ENCODE measurements at places on chromosomes 7 and 10.

DNA sequence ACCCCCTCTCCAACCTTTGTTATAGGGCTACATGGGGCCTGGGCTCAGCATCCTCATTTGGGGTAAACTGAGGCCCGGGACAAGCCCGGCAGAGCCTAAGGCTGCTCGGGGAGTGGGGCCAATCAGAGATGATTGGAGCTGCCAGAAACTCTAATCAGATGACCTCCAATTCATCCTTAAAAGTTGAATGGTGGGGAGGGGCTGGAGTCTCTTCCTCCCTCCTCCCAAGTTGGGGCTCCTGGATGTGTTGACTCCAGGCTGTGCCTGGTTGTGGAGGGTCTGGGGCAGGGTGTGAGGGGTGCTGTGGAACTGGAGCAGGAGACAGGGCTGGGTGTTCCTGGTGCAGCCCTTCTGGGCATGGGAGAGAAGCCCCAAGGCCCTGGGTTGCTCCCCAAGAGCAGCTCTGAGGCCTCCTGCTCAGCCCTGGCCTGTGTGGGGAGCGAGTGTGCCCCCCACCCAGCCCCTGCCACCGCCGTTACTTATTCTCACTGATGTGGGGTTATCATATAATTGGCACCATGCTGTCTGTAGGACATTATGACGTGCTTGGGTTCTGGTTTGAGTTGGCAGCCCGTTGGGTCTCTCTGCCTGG lies 2.2 kb downstream of the BHLHA15 start:
- no peak for DNase-seq

- DNase-seq = no peak
Observed at GRCh38 chr10:7538970-7539654, 127.7 kb downstream of the ITIH5 start.

- DNase-seq = peak; percentile 38
Observed at GRCh38 chr10:34172936-34173533, 642.1 kb downstream of the PARD3 start.

- DNase-seq = peak; percentile 28
Observed at GRCh38 chr10:116201011-116201410, 72.0 kb downstream of the GFRA1 start.

DNA sequence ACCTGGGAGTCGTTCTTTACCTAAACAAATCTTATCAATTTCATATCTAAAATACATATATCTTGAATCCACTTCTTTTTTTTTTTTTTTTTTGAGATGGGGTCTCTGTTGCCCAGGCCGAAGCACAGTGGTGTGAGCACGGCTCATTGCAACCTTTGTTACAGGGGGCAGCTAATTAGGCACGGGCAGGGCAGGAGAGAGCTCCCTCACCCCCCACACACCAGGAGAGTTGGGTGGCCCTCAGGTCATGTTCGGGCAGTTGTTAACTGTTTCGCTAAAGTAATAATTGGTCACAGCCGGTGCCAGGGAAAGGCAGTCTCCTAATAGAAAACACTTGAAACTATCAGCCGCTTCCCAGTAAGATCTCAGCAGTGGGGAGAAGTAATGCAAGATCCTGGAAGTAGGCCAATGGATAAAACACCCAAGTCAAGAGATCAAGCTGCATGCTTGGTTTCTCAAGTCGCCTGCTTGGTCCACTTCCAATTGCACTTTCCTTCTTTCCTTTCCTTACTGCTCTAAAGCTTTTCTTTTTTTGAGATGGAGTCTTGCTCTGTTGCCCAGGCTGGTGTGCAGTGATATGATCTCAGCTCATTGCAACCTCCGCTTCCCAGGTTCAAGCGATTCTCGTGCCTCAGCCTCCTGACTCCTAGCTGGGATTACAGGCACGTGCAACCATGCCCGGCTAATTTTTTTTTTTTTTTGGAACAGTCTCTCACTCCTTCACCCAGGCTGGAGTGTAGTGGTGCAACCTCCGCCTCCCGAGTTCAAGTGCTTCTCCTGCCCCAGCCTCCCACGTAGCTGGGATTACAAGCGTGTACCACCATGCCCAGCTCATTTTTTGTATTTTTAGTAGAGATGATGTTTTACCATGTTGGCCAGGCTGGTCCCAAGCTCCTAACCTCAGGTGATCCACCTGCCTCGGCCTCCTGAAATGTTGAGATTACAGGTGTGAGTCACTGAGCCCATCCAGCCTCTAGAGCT lies 21.3 kb upstream of the EFCAB10 start:
- DNase-seq = peak; percentile 28

- no peak for DNase-seq
Observed at GRCh38 chr7:148172920-148173319, 417.6 kb upstream of the C7orf33 start.

GRCh38 chr10:88108115-88108610 lies 244.7 kb downstream of the PTEN start:
- DNase-seq = no peak

DNA sequence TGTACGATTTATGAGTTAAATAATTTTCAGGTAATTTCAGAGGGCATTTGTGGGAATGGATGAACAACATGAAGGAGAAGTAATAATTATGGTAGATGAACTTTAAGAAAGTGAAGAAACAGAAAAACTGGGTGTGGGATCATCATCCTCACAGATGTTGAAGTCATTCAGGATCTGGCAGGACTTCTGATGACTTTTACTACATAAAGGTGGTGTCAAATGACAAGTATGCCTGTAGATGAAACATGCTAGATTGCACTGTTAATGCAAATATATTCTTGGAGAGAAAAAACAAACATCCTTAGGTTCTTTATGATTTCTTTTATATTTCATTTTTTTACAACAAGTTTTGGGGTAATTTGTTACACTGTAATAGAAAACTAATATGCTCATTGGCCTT lies 230.2 kb downstream of the PCLO start:
- DNase-seq = no peak

DNA sequence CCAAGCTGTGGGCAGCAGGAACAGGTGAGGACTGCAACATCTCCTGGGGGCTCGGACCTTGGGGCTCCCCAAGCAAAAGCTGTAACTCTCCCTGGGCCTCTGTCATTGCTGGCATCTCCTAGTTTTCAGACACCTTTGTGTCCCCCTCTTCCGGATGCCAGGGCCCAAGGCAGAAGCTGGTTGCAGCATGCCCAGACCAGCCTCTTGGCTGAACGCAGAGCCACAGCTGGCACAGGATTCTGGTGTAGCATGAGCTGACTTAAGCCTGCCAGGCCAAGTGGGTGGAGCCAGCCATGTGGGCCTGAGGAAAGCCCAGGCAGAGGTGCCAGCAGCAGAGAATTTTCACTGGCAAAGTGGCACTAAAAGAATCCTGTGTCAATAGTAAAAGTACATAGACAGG lies 43.5 kb downstream of the ZWINT start:
- no peak for DNase-seq

- DNase-seq = no peak
Observed at GRCh38 chr7:105648561-105649401, 67.5 kb upstream of the EFCAB10 start.

DNA sequence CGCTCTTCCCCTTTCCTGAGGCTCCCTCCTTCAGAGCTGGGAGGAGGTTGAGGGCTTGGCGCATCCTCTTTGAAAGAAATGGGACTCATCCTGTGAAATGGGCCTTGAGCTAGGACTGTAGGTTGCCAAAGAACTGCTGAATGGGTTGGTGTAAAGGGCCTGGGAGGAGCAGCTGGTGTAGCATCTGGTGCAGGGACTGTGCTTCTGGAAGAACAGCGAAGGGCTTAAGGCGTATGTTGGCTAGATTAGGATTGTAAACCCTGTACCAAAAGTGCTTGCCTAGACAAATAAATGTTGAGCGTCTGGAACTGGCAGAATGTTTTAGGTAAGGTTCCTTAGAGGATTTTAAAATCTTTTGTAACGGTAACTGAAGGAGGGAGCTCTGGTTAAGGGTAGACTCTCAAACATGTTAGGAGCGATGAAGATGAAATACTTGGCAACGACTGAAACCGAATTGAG lies 563 bp downstream of the STAM start:
- DNase-seq = peak; percentile 21

- DNase-seq = no peak
Observed at GRCh38 chr10:119283387-119283786, 76.0 kb downstream of the GRK5 start.

DNA sequence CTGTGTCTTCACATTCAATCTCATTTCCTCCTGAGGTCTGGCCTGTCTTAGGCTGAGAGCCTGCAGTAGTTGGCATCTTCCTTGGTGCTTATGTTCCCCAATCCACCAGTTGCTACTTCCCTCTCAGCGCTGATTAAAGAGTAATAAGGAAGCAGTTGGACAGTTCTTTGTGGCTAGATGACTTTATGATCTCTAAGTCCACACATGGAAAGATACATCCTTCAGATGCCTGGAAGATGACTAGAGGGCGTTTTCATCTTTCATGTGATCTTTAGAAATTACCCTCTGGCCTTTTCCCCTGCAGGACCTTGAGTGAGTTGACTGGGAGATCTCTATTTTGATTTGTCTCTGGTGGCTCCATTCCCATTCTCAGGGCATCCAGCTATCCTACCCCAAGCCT lies 204.5 kb downstream of the GRM3 start:
- no peak for DNase-seq

- DNase-seq = no peak
Observed at GRCh38 chr10:102010961-102011360, 45.0 kb downstream of the ARMH3 start.

DNA sequence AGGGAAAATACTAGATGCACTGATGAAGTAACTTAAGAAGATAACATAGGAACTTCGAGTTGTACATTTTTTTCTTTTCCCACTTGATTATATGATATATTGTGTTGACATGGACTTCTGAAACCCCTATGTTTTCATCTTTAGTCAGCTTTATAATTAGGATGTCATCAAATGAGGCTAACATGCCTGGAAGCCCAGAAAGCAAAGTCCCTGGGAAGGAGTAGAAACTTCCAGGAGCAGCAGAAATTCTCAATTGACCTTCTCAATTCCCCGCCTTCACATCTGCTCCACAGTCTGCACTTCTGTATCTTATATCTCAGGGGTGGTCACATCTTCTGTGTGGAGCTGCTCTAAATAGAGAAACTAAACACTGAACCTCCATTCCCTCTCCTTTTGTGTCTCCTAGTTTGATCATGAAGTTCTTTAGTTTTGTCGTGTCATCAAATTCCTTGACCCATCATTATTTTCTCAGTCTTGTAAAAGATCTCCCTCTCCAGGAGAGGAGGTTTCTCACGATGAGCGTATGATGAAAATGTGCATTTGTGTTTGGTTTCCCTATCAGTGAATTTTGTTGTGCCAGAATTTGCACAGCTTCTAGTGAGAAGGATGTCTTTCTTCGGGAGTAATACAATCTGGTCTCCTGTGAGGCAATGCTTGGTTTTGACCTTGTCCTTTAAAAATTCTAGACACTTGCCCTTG lies 303.3 kb downstream of the SUGCT start:
- peak; percentile 13 for DNase-seq

DNA sequence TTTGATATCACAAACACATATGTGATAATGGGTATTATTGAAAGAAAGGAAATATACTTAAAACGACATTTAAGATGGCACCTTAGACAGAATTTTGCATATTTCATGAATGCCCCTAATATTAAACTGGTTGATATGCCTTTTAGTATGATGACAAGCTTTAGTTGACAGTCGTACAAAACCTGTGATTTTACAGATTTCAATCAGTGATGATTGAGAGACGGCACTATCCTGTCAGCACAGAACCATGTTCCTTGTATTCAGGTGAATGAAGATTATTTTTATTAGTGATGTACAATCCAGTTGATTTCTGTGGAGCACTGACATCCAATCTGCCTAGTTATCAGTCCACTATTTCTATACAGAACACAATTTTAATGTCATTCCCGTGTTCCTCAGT lies 333.0 kb downstream of the CNTNAP2 start:
- no peak for DNase-seq

DNA sequence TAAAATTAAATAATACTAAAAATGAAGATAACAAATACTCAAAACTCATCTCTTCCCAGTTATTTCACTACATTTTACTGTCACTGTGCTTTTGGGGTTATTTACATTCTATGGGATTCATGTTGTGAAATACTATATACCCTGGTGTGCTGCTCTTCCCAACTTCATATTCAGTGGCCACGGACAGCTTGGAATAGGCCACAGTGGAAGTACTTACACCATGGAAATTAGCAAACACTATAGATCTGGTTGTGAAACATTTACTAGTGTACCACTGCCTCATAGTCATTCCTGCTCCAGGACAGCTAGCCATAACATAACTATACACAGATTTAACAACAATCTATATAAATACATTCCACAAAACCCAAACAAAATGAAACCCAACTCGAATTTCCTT lies 21.2 kb upstream of the KDM7A start:
- DNase-seq = no peak

- no peak for DNase-seq
Observed at GRCh38 chr7:4765776-4766490, 9.5 kb upstream of the AP5Z1 start.

All from AG08395 (cell line).